ENCODE measurements at places on chromosomes 3 and 15.

DNA sequence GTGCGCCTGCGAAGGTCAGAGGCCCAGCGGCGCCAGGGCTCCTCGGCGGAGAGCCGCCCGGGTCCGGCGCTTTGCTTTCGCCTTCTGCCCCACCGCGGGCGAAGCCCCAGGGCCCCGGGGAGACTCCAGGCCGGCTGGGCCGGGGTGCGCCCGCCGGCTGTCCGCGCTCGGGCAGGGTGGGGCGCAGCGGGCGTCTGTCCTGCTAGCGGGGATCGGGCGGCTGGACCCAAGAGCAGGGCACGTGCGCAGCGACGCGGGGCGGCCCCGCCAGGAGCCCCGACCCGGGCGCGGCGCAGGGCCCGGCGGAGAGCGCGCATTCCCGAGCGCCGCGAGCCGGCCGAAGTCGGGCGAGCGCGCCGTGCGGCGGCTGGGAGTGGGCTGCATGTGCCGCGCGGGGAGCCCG lies 569 bp upstream of the ALDH1A3 start:
- DNase-seq: no peak

DNA sequence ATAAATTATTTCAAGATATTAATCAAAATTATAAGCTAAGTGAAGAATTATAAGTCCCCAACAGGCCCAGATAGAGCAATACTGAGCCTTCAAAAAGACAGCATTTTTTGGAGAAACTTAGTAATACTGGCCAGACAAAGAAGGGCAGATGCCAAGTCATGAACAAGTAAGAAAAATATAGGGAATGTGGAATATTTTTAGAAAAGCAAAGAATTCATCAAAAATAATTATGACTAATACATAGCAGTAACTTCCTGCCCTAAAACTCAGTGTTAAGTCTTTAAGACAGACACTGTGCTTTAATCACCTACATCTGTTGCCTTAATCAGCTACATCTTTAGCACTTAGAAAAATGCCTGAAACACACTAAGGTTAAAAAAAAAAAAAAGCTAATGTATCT lies 31.2 kb downstream of the DPH6 start:
- DNase-seq: no peak

DNA sequence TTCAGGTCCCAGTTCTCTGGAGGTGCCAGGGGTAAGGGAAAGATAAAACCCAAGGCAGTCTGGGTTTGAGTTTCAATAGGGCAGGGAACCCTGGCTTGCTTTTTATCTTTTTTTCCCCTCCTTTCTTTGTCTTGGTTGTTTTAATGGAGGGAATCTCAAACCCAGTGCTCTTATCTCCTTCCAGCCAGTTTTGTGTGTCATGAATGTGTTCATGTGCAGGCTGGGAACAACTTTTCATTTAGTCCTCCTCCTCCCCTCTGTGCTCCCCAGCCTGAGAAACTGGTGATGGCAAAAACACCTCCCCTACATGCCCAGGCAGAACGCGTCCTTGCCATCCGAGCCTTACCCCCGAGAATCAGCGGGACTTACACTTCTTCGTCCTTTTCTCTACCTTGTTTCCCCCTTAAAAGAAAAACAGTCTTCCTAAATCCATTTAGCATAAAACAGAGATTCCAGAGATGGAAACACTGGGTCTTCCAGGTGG lies 10.9 kb downstream of the SEMA3G start:
- peak; percentile 73 for DNase-seq

DNA sequence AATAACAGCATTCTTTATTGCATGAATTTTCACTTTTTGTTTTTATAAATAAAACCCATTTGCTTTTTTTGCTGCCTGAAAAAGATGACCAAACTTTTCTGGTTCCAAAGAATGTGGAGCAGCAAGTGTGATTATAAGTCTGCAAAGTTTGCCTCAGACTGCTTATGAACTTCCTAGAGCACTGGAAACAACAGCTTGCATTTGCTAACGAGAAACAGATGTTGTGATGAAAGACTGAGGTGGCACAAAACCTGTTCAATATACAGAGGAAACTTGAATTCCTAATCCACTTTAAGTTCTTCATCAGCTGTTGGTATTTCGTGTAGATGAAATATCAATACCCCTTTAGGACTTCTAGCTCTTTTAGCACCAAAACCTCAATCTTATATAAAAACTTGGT lies 9.3 kb downstream of the ZPLD1 start:
- DNase-seq: no peak

DNA sequence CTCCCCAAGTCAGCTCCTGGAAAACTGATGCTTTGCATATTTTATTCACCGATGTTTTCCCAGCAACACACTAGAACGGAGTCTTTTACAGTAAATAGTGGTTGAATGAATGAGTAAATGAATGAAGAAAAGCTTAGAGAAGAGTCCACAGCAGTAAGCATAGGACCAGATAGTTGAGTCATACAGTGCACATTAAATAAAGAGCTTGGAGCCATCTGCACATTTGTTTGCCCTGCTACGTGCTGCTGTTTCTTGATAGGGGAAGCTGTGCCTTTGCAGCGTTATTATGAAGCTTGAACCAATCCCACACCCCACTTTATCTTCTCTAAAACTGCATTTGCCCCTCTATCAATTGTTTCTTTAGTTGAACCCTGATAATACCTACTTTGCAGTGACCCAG lies 1.2 kb downstream of the FAM98B start:
- peak; percentile 63 for DNase-seq

DNA sequence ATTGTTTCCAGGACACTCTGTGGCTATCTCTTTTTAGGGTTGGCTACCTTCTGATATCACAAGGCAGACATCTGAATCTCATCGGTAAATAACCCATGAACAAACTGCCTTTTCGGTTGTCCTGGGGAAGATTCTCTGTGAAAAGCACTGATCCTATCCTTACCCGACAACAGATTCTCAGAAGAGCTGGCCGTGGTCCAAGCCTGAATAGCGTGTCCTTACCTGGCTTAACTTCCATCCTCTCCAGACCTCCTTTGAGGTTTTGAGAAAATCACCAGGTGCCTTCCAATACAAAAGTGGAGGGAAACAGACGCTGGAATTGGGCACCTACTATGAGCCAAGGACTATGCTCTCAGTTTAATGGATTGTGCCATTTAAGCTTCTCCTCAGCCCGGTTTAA lies 87.4 kb upstream of the ARHGEF3 start:
- no peak for DNase-seq

Data from hematopoietic multipotent progenitor cell treated with erythropoietin and hydrocortisone succinate and interleukin-3 and kit ligand, for 8 days (in vitro differentiated cells).